ENCODE measurements at places on chromosomes 5 and 9.

- no peak for DNase-seq
Measured at GRCh38 chr9:18154661-18155060, 319.3 kb upstream of the ADAMTSL1 start.

DNA sequence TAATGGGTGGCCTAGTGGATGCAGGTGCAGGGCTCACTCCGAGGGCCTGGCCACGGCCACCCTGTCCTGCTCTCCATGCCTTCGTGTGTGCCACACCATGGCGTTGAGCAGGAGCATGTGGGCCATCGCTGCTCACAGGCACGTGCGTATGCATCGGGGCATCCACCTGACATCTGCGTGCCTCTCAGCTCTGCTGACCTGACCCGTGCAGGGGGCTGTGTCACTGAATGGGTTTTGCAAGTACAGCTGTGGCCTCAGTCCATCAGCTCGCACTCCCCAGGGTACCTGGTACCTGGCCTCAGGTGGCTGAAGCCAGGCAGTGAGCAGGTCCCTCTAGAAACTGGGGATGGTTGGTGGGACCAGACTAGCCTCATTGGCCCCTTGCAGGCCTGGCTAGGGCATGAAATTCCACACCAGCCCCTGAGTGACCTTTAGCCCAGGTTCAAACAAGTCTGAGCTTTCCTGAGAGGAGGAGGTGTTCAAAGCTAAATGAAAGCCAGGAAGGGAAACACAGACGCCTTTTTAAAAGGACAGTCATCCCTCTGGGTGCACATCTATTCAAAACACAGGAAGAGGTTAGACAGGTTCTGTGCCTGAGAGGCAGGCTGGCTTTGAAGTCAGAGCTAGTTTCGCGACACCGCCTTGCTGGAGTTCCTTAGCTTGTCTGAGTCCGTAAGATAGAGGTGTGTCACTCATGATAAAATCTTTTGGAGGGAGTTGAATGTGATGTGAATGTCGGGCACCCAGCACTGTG is 74.0 kb downstream of the MACROH2A1 start:
- DNase-seq: no peak

- peak; percentile 88 for DNase-seq
Measured at GRCh38 chr5:463952-464351, 21.0 kb downstream of the EXOC3 start.

DNA sequence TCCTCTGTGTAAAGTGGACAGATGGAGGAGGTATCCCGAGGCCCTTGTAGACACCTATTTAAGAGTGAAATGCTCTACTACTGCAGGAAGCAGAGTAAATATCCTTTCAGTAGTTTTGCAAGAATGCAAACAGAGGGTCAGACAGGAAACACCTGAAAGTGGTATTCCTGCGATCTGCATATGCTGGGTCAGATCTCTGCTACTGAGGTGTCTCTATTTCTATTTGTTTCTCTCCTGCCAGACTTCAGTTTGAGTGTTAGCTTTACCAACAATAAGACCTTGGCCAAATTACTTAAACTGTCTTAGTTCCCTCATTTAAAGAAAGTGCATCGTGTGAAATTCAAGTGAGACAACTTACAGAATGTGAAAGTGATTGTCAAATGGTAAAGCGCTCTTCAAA is 47.6 kb downstream of the JAKMIP2 start:
- DNase-seq: no peak

DNA sequence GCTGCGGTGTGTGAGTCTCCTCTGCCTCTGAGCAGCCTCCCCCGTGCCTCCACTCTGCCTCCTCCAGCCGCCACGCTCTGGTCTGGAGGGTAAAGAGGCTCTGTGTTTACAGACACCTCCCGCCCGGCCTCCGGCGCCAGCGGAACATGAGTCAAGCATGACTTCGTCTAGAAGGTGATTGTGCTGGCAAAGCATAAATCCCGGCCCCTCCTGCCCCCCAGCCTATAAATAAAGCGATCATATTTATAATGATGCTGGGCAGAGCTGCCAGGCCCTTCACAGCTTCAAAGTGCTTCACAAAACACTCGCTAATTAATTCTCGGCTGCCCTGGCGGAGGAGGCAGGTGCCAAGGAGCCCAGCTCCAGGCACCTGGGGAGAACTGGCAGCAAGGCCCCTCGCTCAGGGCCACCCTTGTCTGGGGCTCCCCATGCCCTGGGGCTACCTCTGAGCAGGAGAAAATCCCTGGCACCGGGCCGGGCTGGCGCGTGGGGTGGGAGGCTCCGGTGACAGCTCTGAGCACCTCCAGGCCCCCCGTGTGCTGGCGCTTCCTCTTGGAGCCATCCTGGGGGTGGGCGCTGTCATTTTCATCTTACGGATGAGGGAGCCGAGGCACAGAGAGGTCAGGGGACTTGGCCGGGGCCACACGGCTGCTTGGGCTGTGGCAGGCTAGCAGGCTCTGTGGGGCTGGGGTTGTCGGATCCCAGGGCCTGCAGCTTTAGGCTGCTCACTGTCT is 87.8 kb downstream of the RXRA start:
- DNase-seq: no peak

DNA sequence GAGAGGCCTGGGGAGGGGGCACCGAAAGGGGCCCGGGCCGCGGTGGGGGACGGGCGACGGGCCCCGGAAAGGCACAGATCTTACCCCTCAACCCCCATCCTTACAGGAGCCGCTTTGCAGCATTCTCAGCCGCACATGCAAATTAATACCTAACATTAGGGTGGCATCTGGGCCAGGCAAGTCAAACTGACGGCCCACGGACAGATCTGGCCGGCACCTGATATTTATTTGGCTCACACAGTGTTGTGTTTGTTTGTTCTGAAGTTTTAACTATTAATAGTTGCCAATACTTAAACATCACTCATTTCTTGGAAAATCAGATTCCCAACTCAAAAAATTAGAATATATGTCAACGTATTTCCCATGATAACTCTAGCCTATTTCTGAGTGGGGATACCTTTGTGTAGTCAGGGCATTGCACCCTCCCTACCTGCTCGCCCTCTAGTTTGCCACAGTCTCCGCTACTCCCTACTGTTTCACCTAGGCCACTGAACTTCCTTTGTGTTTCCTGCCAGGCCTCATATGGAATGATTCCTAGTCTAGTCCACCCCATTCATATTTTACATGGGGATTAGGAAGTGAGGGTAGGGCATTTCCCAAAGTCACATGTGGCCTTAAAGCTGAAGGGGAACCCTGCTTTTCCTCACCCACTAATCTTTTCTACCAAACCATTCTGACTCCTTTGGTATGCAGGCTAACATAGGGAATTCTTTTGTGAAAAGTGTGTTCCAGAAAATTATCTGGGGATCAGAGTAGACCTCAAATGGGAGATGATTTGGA is 71.9 kb upstream of the LARP1 start:
- DNase-seq: no peak

DNA sequence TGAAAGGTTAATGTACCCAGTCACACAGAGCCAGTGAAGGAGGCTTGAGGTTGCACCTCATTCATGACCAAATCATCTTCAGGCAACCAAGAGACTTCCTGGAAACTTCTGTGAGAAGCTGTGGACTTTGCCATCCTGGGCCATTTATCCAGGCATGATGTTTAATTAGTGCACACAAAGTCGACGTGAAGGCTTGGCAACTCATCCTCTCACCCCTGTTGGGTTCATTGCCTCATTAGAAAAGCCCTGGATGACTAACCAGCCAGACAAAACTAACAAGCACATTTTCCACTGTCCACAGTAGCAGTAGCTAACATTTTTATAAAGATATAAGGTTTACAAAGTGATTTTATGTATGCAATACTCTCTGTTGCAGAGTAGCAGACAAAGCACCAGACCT is 65.7 kb upstream of the ZNF462 start:
- DNase-seq: no peak

GRCh38 chr5:172175263-172175719 is 12.7 kb downstream of the STK10 start:
- DNase-seq: peak; percentile 89

GRCh38 chr5:61489574-61489973 is 157.5 kb downstream of the ZSWIM6 start:
- no peak for DNase-seq

DNA sequence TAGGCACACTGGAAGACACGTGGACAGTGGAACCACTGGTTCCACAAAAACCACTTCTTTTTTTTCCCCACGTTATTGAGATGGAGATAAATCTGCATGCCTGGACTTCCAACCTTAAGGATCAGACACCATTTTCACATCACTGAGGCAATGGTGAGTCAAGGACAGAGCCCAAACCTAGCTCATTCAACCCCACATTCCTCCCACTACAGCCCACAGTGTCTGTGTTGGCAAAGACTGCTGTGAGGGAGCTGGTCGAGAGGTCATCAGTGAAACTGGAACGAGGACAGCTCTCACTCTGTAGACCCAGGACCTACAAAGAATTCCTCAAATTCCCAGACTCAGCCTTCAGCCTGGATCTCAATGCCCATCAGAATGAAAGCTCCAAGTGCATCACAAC is 74.8 kb downstream of the ABCA1 start:
- no peak for DNase-seq

GRCh38 chr5:165076686-165077085 is 1571.3 kb downstream of the MAT2B start:
- no peak for DNase-seq

- no peak for DNase-seq
Measured at GRCh38 chr5:36915653-36916052, 39.1 kb downstream of the NIPBL start.

Data from CD4-positive, alpha-beta T cell treated with Interferon gamma for 1 hour (primary cell).